Right atrium auricular region (tissue), 2 donors: ENCODE measurements at places on chromosomes 3 and 15.
A peak's percentile ranks its signal among the peaks of the same experiment; 100 is the strongest.

DNA sequence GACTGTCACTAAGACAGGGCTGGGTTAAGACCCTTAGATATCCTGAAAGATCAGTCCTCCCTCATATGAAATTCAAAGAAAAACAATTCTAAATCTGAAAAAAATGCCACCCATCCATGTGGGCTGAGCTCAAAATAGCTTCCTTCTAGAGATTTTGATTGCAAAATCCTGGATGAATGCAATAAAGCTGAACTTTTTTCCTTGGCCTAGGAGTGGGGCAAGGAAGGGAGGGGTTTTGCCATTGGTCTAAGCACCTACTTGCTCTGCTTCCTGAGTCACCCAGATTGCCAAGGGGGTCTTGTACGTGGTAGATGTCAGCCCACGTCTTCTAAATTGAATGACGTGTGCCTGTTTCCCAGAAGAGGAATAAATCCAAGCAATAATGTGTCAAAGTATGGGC lies 15.3 kb upstream of the SMAD3 start:
- no peak for DNase-seq

- peak; percentile 62 for DNase-seq
These were observed 17.4 kb upstream of the SLC25A36 start for GRCh38 chr3:140924097-140924873.

DNA sequence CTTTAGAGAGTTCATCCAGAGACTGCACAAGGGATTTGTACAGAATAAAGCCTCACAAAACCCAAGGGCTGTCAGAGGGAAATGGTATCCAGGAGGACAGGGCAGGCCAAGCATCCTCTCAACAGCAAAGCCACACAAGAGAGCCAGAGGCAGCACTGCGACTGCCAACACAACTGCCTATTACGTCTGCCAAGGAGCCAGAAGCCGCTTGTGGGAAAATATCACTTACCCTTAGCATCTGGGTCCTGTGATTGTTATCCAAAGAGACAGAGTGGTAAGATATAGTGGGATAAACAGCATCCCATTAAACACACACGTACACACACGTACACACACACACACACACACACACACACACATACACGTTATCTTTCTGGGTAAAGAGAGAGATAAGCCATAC lies 618.3 kb upstream of the AGTR1 start:
- peak; percentile 58 for DNase-seq

- no peak for DNase-seq
These were observed 2.4 kb upstream of the LMCD1 start for GRCh38 chr3:8499181-8499611.

GRCh38 chr3:122257644-122258364 lies 67.2 kb upstream of the CSTA start:
- no peak for DNase-seq

- no peak for DNase-seq
These were observed 571.7 kb downstream of the GRM7 start for GRCh38 chr3:7432610-7433009.
